ENCODE measurements at places on chromosomes 2 and 18.

GRCh38 chr2:230758566-230759480 is 46.2 kb downstream of the CAB39 start:
- DNase-seq = no peak

DNA sequence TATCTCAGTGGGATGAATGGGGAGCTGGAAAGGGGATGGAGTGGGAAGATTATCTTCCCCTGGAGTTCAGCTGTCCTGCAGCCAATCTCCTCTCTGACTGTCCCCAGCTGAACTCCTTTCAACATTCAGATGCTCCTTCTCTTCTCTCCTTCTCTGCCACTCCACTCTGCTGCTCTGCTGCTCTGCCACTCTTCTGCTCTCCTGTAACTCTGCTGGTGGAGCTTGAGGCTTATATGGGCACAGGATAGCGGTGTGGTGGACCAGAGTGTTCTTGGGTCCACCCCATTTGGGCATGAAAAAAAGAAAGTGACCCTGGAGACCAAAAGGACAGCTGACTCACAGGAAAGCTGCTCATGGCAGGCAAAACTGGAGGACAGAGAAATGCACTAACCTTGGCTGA is 26.6 kb downstream of the FAHD2B start:
- no peak for DNase-seq

- no peak for DNase-seq
Measured at GRCh38 chr18:2529154-2529553, 42.2 kb downstream of the METTL4 start.

GRCh38 chr2:202161151-202161835 is 77.1 kb downstream of the SUMO1 start:
- DNase-seq = no peak

- DNase-seq = no peak
Measured at GRCh38 chr2:38164881-38165280, 88.9 kb upstream of the CYP1B1 start.

DNA sequence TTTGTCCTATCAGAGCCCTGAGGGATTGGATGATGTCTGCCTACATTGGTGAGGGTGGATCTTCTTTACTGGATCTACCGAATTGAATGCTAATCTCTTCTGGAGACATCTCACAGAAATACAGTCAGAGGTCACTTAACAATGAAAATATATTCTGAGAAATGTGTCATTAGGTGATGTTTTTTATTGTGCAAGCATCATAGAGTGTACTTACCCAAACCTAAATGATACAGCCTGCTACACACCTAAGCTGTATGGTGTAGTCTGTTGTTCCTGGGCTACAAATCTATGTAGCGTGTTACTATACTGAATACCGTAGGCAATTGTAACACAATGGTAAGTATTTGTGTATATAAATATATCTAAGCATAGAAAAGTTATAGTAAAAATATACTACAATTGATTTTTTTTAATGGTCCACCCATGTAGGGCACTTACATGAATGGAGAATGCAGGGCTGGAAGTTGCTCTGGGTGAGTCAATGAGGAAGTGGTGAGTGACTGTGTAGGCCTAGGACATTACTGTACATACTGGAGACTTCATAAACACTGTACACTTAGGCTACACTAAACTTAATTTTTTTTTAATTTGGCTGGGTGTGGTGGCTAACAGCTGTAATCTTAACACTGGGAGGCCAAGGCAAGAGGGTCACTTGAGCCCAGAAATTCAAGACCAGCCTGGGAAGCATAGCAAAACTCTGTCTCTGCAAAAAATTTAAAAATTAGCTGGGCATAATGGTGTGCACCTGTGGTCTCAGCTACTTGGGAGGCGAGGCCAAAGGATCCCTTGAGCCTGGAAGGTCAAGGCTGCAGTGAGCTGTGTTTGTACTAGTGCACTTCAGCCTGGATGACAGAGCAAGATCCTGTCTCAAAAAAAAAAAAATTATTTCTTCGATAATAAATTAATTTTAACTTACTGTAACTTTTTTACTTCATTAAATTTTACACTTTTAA is 226.3 kb upstream of the UBE2E3 start:
- no peak for DNase-seq

GRCh38 chr2:85160966-85161960 is 28.1 kb downstream of the TCF7L1 start:
- no peak for DNase-seq
